Left ventricle myocardium inferior (tissue), 1 donor: ENCODE measurements at places on chromosomes 1 and 21. TPM values are rescaled to one million over a fixed set of nuclear protein-coding genes. Genes with fewer than 3 reads are reported as not detected.

GRCh38 chr1:56526571-56527174 lies 52.7 kb downstream of the PLPP3 start:
- peak overlapping the region; percentile 82 for H3K27ac ChIP-seq
- peaks cover 100% of the 10 kb centered on the region for H3K4me1 ChIP-seq
- no peaks in the 10 kb centered on the region for H3K27me3 ChIP-seq
- no peak overlapping the region for H3K4me3 ChIP-seq
- H3K36me3 ChIP-seq, result peaks cover 33% of the 10 kb centered on the region
- DNase-seq, result no peak

DNA sequence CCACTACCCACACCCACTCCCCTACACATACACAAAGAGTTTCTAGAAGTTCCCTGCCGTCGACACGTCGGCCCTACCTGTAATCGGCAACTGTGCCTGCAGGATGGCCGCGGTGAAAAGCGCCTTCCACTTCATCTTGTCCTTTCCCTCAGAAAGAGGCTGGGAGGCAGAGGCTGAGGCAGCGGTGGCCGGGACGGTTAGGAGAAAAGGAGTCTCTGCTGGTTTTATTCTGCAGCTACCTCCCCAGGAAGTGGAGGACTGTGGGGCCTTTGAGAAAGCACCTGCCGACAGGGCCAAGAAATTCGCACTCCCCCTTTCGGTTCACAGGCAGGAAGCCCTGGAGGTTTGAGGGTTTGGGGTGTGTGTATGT lies at the start of gene CD247:
CD247 (minus strand) TSS at position 199 of the 370 bp plus-strand sequence; CDS start at position 135, 64 bp downstream.
- H3K27me3 ChIP-seq, result peaks cover 21% of the 10 kb centered on the region
- no peak within 1 kb of the TSS for H3K27ac ChIP-seq

DNA sequence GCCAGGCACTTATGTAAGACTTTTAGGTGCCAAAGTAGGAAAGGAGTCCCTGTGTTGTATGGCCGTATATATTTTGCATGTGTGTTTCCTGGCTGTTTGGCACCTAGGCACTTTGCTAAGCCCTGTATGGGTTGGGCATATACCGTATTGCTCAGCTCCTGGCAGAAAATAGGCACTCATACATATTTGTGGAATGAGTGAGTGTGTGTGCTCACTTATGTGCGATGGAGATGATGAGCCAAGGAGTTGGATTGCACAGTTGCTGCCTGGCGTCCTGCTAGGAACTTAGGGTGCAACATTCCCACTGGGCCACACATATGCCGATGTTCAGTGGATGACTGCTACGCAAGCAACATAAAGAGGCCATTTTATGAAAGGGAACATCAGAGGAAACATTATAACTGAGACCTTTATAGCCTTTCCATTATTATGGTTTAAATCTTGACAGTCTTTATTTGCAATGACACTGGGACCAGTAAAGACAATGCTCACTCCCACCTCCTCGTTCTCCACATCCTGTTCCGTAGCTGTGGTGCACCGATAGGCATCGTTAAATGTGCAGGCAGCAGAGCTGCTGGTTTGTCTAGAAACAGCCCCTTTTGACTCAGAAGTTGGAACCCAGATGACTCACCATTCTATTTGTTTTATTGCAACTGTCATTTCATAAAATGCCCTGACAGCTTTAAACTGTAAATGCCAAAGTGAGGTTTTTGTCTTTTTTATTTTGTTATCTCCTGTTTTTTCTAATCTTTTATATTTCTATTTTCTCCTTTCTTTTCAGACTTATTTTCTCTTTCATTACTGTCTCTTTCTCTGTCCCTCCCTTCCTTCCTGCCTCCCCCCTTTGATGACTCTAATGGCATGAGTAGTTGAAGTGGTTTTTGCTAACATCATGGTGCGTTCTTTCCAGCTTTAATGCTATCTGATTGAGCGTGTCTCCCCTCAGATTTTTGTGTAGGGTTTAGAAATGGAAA lies 36.1 kb downstream of the PEX14 start:
- DNase-seq, result no peak
- H3K27me3 ChIP-seq, result no peaks in the 10 kb centered on the region
- H3K27ac ChIP-seq, result no peak overlapping the region
- no peaks in the 10 kb centered on the region for H3K36me3 ChIP-seq
- no peak overlapping the region for H3K4me3 ChIP-seq
- H3K4me1 ChIP-seq, result peaks cover 55% of the 10 kb centered on the region

- no peak overlapping the region for H3K27ac ChIP-seq
- no peak overlapping the region for H3K4me3 ChIP-seq
- no peaks in the 10 kb centered on the region for H3K36me3 ChIP-seq
- no peaks in the 10 kb centered on the region for H3K4me1 ChIP-seq
These were observed 301.2 kb upstream of the SPAG17 start for GRCh38 chr1:118486199-118486598.

GRCh38 chr1:230784163-230784562 lies 37.0 kb downstream of the CAPN9 start:
- no peak for DNase-seq
- no peak overlapping the region for H3K27ac ChIP-seq
- no peaks in the 10 kb centered on the region for H3K36me3 ChIP-seq
- H3K4me3 ChIP-seq, result no peak overlapping the region
- H3K4me1 ChIP-seq, result no peaks in the 10 kb centered on the region

DNA sequence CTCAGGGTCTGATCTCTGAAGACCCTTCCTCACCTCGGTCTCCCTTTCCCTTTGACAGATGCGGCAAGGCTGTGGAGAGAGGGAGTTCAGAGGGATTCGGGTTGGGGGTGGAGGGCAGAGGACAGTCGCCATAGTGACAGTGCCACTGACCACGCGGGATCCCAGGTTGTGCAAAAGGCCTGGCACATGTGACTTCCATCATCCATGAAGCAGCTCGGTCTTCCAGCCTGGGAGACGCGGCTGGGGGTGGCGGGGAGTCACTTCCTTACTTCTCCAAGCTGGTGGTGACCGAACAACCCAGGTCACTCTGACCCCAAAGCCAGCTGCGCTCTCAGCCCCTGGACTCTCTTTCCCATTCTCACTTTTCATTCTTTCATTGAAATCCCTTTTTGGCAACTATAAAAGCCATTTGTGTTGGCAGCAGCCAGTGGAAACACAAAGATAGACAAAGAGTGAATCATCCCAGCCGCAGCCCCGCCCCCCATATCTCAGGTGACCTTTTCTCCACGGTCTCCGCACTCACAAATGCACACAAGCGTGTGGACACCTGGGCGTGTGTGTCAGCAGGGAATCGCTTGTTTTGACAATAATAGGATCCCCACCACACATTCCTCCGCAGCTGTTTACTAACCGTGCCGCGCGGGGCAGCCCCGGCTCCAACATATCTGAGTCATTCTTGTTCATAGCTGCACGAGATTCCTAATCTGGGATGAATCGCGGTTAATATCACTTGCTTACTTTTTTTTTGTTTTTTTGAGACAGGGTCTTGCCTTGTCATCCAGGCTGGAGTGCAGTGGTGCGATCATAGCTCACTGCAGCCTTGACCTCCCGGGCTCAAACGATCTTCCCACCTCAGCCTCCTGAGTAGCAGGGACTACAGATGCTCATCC lies 68.3 kb downstream of the DHRS3 start:
- H3K36me3 ChIP-seq, result no peaks in the 10 kb centered on the region
- H3K4me1 ChIP-seq, result peaks cover 73% of the 10 kb centered on the region
- no peak overlapping the region for H3K4me3 ChIP-seq
- DNase-seq, result peak; percentile 68

- H3K27ac ChIP-seq, result no peak overlapping the region
- no peaks in the 10 kb centered on the region for H3K36me3 ChIP-seq
- no peak overlapping the region for H3K4me3 ChIP-seq
- no peak for DNase-seq
These were observed 101.5 kb downstream of the PLA2G4A start for GRCh38 chr1:186930238-186930637.

GRCh38 chr1:190906206-190906725 lies 428.6 kb upstream of the BRINP3 start:
- DNase-seq, result no peak
- H3K27me3 ChIP-seq, result no peaks in the 10 kb centered on the region
- no peaks in the 10 kb centered on the region for H3K36me3 ChIP-seq
- no peak overlapping the region for H3K27ac ChIP-seq

DNA sequence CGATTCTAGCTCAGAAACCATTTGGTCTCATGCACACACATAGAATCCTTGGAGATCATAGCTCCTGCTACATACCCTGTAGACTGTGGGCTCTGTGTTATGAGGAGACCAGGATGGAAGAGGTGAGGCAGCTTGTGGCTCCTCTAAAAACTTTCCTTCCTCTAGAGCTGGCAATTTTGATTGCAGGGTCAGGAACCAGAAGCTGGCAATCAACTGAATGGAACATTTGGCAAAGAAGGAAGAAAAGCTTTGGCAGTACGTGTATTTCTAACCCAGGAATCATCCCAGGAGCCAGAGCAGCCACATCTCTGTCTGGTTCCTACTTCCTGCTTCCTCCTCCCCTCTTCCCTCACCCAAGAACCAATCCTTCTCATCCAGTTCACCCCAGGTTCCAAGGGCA lies 15.7 kb downstream of the PIK3C2B start:
- H3K4me1 ChIP-seq, result peaks cover 100% of the 10 kb centered on the region
- peak overlapping the region; percentile 71 for H3K27ac ChIP-seq
- no peak for DNase-seq
- no peaks in the 10 kb centered on the region for H3K36me3 ChIP-seq

- H3K36me3 ChIP-seq, result peaks cover 10% of the 10 kb centered on the region
- peak overlapping the region; percentile 71 for H3K4me3 ChIP-seq
- peaks cover 77% of the 10 kb centered on the region for H3K4me1 ChIP-seq
These were observed 19.2 kb downstream of the NFYC start for GRCh38 chr1:40710581-40711315.

DNA sequence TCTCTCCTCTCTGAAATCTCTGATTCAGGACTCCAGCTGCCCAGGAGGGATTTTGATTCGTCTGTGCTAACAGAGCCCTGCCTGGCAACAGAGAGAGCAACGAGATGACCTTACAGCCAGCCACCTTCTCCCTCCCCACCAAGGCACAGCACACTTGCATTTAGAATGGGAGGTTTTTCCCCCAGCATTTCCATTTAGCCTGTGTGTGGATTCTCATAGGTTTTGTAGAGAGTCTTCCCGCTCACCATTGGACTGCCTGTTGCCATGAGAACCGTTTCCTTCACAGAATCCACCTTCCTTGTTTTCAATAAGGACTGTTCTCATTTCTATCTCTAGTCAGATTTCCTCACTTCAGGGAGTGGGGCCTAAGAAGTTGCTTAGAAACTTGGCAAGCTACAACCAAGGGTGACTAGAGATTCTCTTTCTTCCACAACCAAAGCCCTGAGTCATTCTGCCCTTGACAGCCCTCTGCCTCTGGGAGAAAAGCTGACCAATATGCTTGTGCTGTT lies 5.8 kb upstream of the IKBKE start:
- H3K4me3 ChIP-seq, result no peak overlapping the region
- DNase-seq, result no peak
- peaks cover 28% of the 10 kb centered on the region for H3K27me3 ChIP-seq
- no peak overlapping the region for H3K27ac ChIP-seq
- no peaks in the 10 kb centered on the region for H3K36me3 ChIP-seq

DNA sequence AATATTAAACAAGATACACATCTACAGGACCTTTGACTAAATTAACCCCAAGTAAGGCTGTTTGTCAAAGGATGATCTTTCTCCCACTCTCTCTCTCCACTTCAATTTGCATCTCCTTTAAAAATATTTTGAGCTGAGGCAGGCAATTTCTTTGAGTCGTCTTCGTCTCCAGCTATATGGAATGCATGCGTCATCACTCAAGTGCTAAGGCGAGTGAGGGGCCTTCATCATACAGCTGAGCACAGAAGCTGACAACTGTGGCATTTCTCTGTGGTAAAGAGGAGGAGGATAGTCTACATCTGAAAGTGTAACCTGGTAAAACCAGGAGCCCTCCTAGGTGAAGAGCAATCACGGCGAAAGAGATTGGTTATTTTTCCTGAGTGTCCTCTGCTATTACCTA lies 7.6 kb downstream of the EPHX4 start:
- no peak for DNase-seq
- H3K4me3 ChIP-seq, result no peak overlapping the region
- H3K27me3 ChIP-seq, result no peaks in the 10 kb centered on the region
- no peaks in the 10 kb centered on the region for H3K36me3 ChIP-seq

GRCh38 chr21:44817914-44818639 lies at the start of gene SUMO3:
TSS of gene SUMO3 (minus strand) at chr21:44818062. CDS start at chr21:44817968, 94 bp downstream.
- DNase-seq, result peak; percentile 81
- peak within 1 kb of the TSS; percentile 90 for H3K4me3 ChIP-seq
- peaks cover 8% of the 10 kb centered on the region for H3K36me3 ChIP-seq
- peak within 1 kb of the TSS; percentile 94 for H3K27ac ChIP-seq
- peaks cover 45% of the 10 kb centered on the region for H3K4me1 ChIP-seq

GRCh38 chr1:234893725-234894630 lies 234.7 kb downstream of the TOMM20 start:
- DNase-seq, result no peak
- H3K4me1 ChIP-seq, result peaks cover 53% of the 10 kb centered on the region
- H3K27ac ChIP-seq, result peak overlapping the region; percentile 67
- no peak overlapping the region for H3K4me3 ChIP-seq

DNA sequence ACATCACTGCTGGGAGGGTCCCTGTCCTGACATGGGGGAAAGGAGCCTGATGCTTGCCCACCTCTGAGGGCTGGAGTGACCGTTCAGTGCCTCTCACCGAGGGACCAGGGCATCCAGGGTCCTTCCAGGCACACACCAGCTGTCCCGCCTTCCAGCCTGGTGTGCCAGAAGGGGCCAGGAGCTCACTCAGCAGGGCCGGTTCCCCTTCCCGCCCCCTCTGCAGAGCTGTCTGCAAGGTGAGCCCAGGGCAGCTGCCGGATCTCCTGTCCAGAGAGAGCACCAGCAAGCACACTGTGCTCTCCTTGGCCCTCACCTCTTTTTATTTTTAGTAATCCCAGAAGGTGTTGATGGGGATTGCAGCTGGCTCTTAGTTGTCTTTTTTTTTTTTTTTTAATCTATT lies 16.9 kb downstream of the H6PD start:
- peak overlapping the region; percentile 97 for H3K27ac ChIP-seq
- H3K27me3 ChIP-seq, result no peaks in the 10 kb centered on the region
- DNase-seq, result peak; percentile 52
- H3K4me1 ChIP-seq, result peaks cover 87% of the 10 kb centered on the region

DNA sequence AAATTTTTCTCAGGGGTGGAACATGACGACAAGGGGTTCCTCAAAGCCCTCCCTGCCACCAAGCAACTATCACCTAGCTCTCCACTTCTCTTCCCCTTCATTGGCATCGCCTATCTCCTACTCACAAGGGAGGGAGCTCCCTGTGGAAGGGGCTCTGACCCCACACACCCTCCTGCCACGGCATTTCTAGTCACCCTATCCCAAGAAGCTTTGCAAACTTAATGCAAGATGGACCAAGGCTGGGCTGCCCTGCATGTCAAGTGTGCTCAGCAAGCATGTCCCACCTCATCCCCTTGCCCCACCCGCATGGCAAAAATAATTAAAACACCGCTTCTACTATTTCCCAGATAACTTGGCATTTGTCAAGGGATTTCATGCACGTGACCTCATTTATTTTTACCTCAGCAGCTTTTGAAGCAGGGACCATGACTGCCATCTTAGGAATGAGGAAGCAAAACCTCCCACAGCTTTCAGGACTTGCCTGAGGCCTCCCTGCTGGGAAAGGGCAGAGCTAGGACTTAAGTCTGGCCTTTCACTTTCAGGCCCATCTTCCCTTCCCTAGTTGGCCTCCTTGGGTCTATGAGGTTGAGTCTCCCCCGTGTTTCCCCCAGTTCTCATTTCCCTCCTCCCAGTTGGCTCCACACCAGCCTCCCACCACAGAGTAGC lies 161.3 kb downstream of the TSEN15 start:
- H3K27ac ChIP-seq, result no peak overlapping the region
- H3K27me3 ChIP-seq, result no peaks in the 10 kb centered on the region
- no peak for DNase-seq
- H3K36me3 ChIP-seq, result no peaks in the 10 kb centered on the region

LENEP gene
- total RNA-seq, result not detected

FCGR3B gene
- total RNA-seq, result 1.5 TPM

CCDC24 gene
- 1.4 TPM for total RNA-seq

SLC2A5 gene
- total RNA-seq, result 4.2 TPM

ZBTB37 gene
- total RNA-seq, result 7.6 TPM

CAMK1G gene
- total RNA-seq, result not detected

NDUFS2 gene
- total RNA-seq, result 302 TPM

DOP1B gene
- total RNA-seq, result 13.6 TPM

GIPC2 gene
- total RNA-seq, result 2.5 TPM

AHCTF1 gene
- 20.8 TPM for total RNA-seq
